ENCODE measurements at places on chromosomes 12 and 14.

GRCh38 chr14:53306911-53307310 is 153.8 kb upstream of the DDHD1 start:
- no peak for DNase-seq

DNA sequence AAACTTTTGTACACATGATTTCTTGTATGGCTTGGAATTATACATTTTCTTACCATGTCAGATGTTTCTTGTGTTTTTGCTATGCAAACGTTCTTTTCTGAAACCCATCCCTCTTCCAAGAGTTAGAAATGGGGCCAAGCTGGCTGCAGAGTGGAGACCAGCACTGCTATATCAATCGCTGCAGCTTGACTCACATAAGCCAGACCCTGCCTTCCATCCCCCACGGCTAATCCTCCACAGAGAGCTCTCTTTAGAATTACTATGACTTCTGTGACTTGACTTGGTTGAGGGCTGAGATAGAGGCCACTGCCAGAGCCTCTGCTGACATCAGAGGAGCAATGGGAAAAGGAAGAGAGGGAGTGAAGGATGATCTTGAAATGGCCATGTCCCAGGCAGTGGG is 147.9 kb downstream of the DACT1 start:
- no peak for DNase-seq

DNA sequence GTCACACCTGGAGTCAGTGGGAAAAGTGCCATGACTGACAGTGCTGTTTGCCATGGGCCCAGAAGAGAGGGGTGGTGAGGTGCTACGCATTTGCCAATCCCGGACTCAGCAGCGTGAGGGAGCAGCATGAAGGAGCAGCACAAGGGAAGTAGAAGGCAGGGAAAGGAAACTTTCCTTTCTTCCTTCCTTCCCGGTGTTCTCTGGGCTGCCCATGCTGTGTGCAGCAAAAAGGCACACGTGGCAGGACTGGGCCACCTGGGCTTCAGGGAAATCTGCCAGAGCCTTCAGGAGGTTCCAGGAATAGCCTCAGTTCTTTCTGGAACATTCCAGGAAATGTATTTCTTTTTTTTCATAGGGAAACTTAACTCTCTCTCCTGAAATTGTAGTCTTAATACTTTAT is 23.0 kb downstream of the TRIM9 start:
- DNase-seq = no peak

DNA sequence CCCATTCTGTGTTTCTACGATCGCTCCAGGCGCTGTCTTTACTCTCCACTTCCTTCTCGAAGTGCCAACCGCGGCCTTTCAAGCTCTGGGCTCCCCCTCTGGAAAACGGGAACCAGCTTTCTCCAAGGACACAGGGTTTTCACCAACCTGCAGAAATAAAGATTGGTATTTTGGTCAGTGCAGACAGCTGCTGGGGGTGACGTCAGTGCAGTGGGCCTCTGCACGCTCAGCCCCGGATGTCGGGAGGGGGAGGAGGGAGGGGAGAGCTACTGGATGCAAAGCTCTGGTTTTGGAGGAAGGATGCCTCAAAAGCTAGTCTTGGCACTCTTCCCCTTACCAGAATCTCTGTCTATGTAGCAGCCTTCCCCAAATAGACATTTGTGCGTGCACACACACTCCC is 19.9 kb downstream of the HRK start:
- no peak for DNase-seq

DNA sequence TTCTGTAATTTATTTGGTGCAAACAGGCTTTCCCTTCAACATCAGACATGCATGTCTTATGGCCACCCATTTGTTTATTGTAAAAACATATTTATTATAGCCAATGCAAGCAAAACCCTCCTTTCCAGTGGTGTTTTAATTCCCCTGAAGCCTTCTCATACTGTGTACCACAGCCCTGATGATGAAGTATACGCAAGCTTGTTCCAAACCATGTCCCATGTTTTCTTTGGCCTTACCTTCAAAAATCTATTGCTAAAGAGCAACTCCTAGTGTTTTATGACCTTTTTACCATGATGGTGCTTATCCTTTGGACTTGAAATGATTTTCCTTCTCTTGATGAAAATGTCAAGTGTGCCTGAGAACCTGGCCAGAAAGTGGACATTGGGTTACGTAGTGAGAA is 85.9 kb upstream of the CCDC91 start:
- no peak for DNase-seq

DNA sequence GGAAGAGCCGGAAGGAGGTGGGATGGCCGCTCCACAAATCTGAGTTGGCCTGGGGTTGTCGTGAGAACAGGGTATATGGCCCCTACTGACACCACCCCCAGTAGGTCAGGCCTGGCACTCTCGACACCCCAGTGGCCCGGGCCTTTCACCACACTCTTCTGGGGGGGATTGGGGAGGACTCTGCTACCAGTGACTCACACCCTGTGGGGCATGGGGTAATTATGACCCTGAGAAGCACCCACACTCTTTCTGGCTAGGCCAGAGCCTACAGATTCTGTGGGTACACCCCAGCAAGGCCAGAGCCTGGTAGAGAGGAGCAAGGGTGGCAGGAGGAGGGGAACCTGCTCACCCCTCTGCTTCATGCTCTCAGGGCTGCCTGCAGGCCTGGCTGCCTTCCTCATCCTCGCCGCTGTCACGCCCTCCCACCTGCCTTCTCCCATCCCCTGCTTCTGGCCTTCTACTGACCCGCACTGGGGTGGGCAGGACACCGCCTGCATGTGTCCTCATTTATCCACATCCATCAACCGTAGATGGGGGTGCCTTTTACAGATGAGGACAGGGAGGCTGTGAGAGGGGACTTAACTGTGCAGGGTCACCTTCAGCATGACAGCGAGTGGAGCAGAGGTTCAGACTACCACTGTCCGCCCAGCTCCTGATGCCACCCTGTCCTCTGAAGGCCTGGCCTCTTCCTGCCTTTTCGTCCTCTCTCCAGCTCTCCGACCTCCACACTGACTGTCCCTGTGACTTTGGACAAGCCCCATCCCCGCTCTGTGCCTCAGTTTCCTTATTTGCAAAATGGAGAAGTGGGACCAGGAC is 18.4 kb downstream of the ASB2 start:
- no peak for DNase-seq

GRCh38 chr14:37142835-37143401 is 29.5 kb downstream of the SLC25A21 start:
- DNase-seq = no peak

DNA sequence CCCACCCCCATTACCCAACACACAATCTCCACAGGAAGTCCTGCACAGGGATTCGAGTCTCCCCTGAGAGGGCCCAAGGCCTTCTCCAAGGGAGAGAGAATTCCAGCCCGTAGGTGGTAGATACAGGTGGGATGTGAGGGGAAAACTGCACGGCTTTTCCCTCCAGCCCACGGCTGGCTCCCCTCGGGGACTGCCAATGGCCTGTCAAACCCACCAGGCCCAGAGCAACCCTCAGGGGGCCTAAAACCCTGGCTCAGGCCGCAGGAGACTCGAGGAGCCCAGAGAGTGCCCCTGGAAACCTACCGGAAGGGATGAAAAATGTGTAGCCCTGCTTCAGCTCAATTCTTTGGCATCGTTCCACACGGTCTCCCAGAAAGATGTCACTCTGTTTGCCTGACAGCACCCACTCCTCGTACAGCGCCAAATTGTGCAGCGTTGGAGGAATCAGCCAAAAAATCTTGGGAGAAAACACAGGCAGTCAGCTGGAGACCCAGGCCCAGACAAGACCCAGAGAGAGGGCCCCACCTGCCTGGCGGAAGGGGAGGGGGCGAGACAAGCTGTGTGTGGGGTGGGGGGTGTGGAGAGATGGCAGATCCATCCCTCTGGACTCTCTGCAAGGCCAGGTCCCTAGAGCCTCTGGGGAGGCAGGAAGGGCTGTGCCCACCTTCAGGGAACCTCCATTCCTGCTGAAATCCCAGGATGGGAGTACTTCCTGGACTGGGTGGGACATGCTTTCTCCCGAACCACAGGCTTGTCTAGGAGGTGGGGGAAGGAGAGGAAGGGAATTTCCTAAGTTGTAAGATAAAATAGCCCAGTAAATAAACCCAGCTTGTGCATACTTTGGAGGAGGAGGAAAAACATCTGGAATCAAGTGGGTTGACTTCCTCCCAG is 48.1 kb downstream of the KDM2B start:
- DNase-seq = no peak

DNA sequence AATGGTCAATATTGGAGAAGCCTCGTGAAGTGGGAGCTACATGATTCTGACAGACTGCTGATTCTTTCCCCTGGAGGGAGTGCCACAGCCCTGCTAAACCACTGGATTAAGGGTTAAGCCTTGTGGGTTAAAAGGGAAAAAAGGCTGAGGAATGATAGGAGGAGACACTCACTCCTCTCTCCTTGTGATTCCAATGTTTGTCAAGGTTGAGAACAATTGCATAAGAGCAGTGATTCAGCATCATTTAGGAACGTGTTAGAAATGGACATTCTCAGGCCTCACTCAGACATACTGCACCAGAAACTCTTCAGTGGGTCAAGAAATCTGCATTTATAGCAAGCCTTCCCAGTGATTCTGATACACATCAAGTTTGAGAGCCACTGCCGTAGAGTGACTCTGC is 87.8 kb upstream of the GZMB start:
- no peak for DNase-seq

DNA sequence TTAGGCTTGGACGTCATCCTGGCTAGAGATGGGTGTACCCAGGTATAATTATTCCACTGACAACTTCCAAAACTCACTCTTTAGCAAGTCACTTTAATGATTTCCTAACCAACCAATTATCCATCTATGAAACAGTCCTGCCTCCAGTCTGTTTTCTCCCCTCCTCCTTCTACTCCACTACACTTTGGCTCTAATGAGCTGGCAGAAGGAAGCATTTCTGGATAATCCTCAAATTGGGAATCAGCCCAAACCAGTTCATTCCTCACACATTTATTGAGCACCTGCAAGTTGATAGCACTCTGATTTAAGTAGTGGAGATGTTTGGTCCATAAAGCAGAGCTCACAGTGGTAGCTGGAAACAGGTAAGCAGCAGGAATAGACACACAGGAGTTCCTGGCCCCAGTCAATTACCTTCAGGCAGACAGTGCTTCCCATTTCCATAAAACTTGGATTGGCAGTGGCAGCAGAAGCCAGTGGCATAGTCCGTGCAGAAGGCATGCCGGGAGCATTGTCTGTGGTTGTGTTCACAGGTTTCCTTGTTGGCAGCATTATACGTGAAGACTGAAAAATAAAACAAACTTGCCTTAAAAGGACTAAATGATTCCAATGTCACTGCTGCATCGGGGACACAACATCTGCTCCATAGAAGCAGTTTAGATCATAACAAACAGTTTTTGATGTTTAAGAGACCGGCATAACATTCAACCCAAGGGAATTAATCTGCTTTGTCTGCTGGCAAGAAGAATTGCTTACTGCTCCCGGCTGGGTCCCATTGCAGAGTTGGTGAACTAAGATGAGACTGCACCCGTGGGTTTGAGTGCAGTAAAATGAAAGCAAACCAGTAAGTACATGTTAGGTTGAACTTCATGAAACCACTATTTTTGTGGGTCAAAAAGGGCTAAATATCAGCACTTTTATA is 26.2 kb downstream of the NID2 start:
- no peak for DNase-seq

GRCh38 chr14:104087981-104088850 is 2.7 kb downstream of the ASPG start:
- DNase-seq = no peak

- no peak for DNase-seq
Measured at GRCh38 chr14:23573384-23574015, 5.1 kb downstream of the JPH4 start.

GRCh38 chr12:93090731-93091172 is 161.7 kb upstream of the EEA1 start:
- no peak for DNase-seq

DNA sequence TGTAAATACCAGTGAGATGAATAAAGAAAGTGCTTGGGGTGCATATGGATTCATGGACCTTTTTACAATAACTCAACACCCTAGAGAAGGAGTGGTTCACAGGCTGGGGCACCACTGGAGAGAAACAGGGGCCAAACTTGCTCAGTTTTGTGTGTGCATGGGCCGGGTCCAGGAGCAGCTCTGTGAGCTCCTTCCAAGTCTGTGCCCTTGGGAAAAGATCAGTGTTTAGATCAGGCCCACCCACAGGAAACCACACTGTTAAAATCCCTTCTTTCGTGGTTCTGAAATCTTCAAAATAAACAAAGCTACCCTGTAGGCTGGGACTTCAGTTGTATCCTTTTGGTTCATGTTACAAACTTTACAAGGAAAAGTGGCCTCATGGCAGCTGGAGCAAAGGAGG is 156.1 kb upstream of the TMEM260 start:
- DNase-seq = no peak

- no peak for DNase-seq
Measured at GRCh38 chr14:87461704-87462103, 531.3 kb downstream of the GALC start.

- no peak for DNase-seq
Measured at GRCh38 chr12:3747543-3747942, 5.4 kb downstream of the CRACR2A start.

DNA sequence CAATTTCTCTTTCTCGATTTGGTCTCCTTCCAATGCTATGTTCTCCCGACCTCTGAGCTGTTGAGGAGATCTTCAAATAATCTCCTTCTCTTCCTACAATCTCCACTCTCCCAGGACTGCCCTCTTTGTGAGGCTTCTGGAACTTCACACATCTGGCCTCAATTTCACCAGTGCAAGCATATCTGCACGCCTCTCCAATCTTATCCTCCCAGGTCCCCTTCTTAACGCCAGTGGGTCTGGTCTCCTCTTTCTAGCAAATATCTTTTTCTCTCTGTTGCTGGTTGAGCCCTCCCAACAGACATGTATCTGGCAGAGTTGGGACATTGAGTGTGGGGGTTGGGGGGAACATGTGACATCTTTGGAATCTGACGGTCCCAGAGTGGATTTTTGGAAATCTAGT is 17.9 kb downstream of the RTL1 start:
- no peak for DNase-seq

DNA sequence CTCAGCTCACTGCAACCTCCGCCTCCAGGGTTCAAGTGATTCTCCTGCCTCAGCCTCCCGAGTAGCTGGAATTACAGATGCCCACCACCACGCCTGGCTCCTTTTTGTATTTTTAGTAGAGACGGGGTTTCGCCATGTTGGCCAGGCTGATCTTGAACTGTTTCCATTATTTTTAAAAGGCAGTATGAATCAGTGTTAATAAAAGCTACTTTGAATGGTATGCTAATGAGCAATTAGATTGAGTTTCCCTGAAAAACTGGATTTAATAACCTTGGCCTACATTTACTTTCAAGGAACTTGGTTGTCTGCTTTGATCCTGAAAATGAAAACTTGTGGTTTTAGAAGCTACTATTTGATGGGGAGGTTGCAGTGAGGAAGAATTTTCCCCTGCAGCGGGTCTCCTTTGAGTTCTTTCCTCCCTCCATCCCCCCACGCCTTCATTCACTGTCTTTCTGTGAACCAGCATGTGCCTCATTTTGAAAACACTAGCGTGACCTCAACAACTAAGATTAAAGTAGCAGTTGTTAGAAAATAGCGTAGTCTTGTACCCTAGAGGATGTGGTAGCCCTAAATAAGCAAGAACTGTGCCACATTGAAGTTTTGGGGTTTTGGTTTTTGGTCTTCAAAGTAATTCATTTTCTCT is 17.8 kb upstream of the RPS6KA5 start:
- no peak for DNase-seq

All from NCI-H1092 (cell line).